ENCODE measurements at places on chromosomes 13 and 19. TPM values are rescaled to one million over a fixed set of nuclear protein-coding genes. Genes with fewer than 3 reads are reported as not detected.

DNA sequence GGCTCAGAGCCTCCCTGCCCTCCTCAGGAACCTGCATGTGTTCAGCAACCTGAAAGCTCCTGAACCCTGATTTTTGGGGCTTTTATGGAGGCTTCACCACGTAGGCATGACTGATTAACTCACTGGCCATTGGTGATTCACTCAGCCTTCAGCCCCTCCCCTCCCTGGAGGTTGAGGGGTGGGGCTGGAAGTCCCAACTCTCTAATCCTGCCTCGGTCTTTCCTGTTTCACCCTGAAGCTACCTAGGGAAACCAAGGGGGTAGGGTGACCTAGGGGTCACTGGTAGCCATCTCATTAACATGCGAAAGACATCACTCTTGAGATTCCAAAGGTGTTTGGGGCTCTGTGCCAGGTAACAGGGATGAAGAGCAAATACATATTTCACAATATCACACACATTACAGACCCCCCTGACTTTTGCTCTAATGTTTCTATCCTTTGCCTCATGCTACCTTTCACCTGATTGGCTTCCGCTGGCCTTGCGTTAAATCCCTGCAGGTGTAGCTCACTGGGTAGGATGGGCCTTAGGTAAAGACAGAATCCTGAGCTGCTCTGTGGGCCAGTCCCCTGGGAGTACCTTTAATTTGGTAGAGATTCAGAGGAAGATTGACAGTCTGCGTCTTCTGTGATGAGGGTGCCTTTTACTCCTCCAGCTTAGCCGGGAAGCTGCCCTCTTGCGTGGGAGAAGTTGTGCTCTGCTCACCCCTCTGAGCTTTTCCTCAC is 260.6 kb downstream of the ATP8A2 start:
- H3K4me3 ChIP-seq = no peak overlapping the region
- no peak for DNase-seq
- H3K27ac ChIP-seq = no peak overlapping the region
- no peaks in the 10 kb centered on the region for H3K36me3 ChIP-seq
- no peaks in the 10 kb centered on the region for H3K4me1 ChIP-seq

GRCh38 chr13:30362005-30362788 is 54.8 kb upstream of the KATNAL1 start:
- no peak for DNase-seq
- no peak overlapping the region for H3K4me3 ChIP-seq

TEX29 gene
- not detected for total RNA-seq

GRCh38 chr19:42389899-42390298 is at the start of gene CNFN:
Gene CNFN, minus strand, starts transcription at chr19:42390297. Its CDS starts 1,260 bp downstream, at chr19:42389037.
- H3K4me3 ChIP-seq = no peak within 1 kb of the TSS
- no peak for DNase-seq
- H3K36me3 ChIP-seq = no peaks in the 10 kb centered on the region
- H3K4me1 ChIP-seq = no peaks in the 10 kb centered on the region

DNA sequence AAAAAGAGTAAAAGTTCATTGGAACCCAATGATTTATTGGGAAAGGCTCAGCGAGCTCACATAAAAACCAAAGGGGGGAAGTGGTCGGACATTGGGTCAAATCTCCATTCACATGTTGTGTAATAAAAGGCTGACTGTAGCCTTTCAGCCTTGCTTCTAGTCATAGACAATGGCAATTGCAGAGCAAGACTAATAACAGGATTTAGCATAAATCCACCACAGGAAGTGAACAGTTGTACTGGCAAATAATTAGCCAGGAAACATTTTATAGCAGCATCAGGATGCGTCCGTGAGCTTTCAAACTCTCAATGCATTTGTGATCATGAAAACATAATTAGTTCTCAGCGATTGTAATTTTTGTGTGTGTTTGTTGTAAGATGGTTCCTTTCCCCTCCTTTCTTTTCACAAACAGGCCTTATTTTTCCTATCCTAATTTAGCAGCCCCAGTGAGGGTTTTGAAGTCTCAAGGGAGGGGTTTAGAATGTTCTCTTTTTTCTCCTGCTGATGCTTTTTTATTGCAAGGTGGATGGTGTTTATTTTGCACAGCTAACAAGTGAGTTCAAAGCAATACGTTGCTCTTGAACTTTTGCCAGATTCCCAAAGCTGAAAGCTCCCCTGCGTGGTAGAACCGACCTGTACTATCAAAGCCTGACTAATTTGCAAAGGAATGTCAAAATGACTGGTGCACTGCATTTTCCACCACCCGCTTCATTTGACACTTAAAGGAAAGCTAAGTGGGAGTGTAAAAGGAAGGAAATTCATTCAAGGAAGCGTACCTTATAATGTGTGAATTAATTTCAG is 105.6 kb downstream of the SPRY2 start:
- no peaks in the 10 kb centered on the region for H3K27me3 ChIP-seq
- H3K4me3 ChIP-seq = no peak overlapping the region
- no peak overlapping the region for H3K27ac ChIP-seq
- no peak for DNase-seq
- no peaks in the 10 kb centered on the region for H3K4me1 ChIP-seq

CFD gene
- 92.2 TPM for total RNA-seq

DNA sequence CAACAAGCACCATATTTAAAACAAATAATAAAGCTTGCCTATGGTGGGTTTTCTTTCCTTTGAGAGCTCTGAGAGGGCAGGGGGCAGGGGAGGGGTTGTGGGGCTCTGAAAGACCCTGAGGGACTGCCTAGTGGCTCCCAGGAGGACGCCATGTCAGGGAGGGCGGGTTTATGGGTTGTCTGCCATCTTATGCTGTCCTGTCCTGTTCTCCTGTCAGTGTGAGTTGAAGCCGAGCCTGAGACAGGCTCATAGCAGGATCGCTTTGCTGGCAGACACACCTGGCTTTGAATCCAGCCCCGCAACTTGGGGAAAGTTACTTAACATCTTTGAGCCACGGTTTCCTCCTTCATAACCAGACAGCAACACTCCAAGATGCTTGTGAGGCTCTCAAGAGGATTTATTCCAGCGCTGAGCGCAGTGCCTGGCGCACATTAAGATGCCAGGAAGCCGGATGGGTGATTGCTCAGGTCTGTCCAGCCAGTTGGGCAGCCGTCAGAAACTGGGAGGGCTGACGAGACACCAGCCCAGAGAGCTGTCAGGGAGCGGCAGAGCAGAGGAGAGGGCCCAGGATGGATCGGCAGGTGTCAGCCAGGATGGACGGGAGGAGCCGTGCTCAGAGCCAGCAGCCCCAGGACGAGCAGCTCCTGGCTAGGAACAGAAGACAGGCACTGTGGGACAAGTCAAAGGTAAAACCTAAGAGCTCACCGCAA is 36.8 kb upstream of the C1QTNF9 start:
- peak overlapping the region; percentile 49 for H3K27ac ChIP-seq
- peaks cover 7% of the 10 kb centered on the region for H3K4me1 ChIP-seq
- no peaks in the 10 kb centered on the region for H3K27me3 ChIP-seq
- no peak for DNase-seq
- no peaks in the 10 kb centered on the region for H3K36me3 ChIP-seq

GRCh38 chr19:14472202-14472938 is 2.8 kb downstream of the PTGER1 start:
- no peaks in the 10 kb centered on the region for H3K27me3 ChIP-seq
- peaks cover 10% of the 10 kb centered on the region for H3K4me1 ChIP-seq
- DNase-seq = no peak
- no peak overlapping the region for H3K27ac ChIP-seq
- no peak overlapping the region for H3K4me3 ChIP-seq
- H3K36me3 ChIP-seq = no peaks in the 10 kb centered on the region

GRCh38 chr13:64930636-64931035 is 2299.5 kb downstream of the PCDH9 start:
- H3K4me3 ChIP-seq = no peak overlapping the region
- H3K36me3 ChIP-seq = no peaks in the 10 kb centered on the region
- no peak for DNase-seq
- no peaks in the 10 kb centered on the region for H3K4me1 ChIP-seq
- H3K27me3 ChIP-seq = no peaks in the 10 kb centered on the region
- H3K27ac ChIP-seq = no peak overlapping the region

NOP53 gene
- total RNA-seq = 465 TPM

Measured in prostate gland (tissue), 2 donors.